ENCODE measurements at places on chromosomes 11 and 22. TPM values are rescaled to one million over a fixed set of nuclear protein-coding genes. Genes with fewer than 3 reads are reported as not detected.

KMT2A gene
- total RNA-seq, result 81.0 TPM

C2CD3 gene
- 33.8 TPM for total RNA-seq

SCUBE1 gene
- total RNA-seq, result 1.2 TPM

TREH gene
- total RNA-seq, result not detected

ADAMTS15 gene
- 15.0 TPM for total RNA-seq

OTOG gene
- not detected for total RNA-seq

SRPRA gene
- total RNA-seq, result 57.9 TPM

RGL4 gene
- total RNA-seq, result not detected

All from subcutaneous adipose tissue (tissue), 4 donors.